ENCODE measurements at places on chromosomes 6 and 20.

- DNase-seq: no peak
Measured at GRCh38 chr6:6694825-6695624, 106.5 kb downstream of the LY86 start.

DNA sequence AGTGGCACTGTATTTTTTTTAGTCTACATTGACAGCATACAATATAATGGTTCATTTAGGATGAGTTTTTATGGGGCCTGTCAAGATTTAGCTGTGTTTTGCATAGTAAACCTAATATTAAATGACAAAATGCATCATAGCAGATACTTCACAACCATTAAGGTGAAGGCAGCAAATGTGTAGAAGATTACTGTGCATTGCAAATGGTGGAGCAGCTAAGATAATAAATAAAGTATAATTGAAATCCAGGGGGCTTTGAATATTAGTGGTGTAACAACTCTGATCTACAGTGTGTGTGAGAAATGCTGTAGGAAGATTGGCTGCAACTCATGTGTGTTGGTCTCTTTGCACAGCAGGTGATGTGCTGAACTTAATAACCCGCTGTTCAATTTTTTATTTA is 801.9 kb upstream of the CITED2 start:
- no peak for DNase-seq

GRCh38 chr6:9761220-9761619 is 653.7 kb downstream of the TFAP2A start:
- DNase-seq: no peak

DNA sequence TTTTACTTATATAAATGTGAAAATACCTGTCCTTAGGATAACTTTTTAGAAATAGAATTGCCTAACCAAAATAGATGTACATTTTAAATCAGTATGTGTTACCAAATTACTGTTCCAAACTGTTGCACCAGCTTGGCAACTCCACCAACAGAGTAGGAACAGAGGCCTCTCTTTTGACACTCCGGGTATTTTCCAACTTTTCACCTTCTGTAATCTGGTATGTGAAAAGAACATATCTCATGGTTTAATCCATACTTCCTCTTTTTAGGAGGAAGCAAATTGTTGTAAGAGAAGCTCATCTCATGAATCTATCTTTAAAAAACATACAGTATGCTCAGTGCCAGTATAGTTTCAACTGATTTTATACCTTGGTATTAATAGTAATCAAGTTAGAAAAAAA is 24.9 kb downstream of the RNF144B start:
- no peak for DNase-seq

- DNase-seq: no peak
Measured at GRCh38 chr6:43900916-43901732, 131.1 kb downstream of the VEGFA start.

DNA sequence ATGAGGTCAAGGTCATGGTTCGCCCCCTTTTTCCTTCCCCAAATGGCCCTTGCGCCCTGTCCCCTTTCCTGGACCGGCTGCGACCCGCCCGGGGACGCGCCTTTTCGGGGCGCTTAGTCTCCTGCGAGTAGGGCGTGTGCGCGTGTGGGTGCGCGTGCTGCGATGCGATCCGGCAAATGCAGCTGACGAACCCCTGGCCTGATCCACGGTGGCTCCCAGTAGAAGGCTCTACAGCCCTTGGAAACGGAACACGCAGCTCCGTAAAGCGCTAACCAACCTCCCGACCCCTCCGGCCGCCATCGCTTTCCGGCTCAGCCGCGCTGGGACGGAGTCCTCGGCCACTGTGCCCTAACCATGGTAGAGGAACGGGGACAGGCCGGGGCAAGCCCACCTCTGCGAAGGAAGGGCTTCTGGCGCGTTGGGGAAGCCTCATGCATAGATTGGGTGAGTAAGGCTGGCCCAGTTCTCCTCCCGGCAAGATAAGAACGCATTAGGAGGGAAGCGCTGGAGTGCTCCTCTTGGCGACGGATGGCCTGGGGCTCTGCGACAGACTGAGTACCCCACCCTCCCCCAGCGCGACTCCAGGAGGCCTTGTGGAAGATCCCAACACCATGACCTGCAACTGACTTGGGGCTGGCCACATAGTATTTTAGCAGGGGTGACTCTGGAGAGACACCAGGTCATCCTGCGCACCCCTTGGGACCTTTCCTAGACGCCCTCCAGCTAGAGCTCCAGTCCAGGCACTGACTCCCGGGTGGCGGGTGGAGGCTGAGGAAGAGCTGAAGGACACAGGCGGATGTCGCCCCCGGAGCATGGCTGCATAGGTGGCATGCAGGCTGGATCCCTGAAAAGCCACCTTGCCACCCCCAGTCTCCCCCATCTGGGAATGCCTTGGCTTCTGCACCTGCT is 1.1 kb upstream of the SLC4A11 start:
- no peak for DNase-seq

GRCh38 chr6:4130357-4130987 is 4.9 kb downstream of the ECI2 start:
- no peak for DNase-seq
